ENCODE measurements at places on chromosomes 12 and 14.

- DNase-seq, result peak; percentile 54
These were observed 41.6 kb downstream of the ITPK1 start for GRCh38 chr14:93073910-93074769.

DNA sequence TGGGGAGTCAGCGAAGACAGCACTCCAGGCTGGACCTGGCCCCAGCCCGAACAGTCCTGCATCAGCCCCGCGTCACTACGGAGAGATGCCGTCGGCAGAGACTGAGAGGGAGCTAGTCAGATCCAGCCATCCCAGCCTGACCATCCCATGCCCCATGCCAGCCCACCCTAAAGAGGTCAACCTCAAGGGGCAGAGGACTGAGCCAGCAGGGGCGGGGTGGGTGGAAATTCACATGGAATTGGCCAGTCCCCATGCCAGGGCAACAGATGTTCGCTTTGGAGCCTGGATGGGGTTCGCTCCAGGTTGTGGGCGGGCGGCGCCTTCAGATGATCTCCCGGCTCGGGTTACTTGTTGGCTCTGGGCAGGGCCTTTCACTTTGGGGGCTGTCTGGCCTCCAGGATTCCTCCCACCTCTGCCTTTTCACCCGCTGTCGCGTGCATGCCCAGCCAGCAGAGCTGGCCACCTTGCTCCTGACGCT is 154.3 kb downstream of the TSPAN9 start:
- DNase-seq, result no peak

DNA sequence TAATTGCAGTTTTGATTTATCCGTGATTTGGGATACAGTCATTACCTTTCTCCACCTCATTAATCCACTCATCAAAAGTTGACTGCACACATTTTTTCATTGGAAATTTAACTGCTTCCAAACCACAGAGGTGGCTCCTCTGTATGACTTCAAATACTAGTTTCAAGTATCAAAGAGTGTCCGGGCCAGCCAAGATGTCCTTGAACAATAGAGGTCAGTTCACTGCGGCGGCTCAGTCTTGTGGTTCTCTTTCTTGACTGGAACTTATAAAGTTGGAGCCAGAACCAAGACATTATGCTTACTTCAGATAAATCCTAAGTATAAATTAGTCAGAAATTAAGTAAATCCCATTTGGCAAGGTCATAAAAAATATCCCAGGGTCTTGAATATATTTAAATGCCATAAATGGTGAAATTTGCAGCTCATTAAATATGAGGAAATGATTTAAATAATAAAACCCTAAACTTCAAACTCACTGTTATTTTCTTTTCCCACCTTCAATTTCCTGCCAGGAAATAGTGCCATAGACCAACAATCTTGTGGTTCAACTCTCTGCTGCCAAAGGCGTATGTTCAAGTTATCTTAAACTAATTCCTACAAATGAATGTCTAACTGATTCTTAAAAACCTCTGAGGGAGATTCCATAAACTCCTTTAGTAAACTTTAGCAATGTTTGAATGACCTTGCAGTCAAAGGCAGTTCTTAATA is 360.8 kb downstream of the AEBP2 start:
- DNase-seq, result no peak

GRCh38 chr12:84165998-84166571 is 746.5 kb downstream of the SLC6A15 start:
- no peak for DNase-seq

GRCh38 chr14:68546839-68547238 is 246.0 kb downstream of the ZFP36L1 start:
- peak; percentile 93 for DNase-seq

Data from AG10803 (cell line).